ENCODE measurements at places on chromosomes 7 and 10. TPM values are rescaled to one million over a fixed set of nuclear protein-coding genes. Genes with fewer than 3 reads are reported as not detected.

The ABCB1 gene
- total RNA-seq: 2.5 TPM

The CPA2 gene
- not detected for total RNA-seq

The CYP2E1 gene
- total RNA-seq: 1.0 TPM

The CPED1 gene
- total RNA-seq: 0.15 TPM

The MRC1 gene
- total RNA-seq: not detected

The C7orf57 gene
- not detected for total RNA-seq

The FRMPD2 gene
- not detected for total RNA-seq

The GAD2 gene
- not detected for total RNA-seq

The NUTM2E gene
- total RNA-seq: not detected

The SPOCK2 gene
- 341 TPM for total RNA-seq

The VWDE gene
- 4.4 TPM for total RNA-seq

Data from T-helper 1 cell treated with Interleukin-12 subunit alpha and Interleukin-12 subunit beta and Interleukin-4 antibody, amounts not matched to agents 30 ng/mL and 1 ng/mL, for 36 hours (primary cell).